ENCODE measurements at places on chromosomes 6 and 20.

GRCh38 chr6:166670894-166671293 is 43.8 kb upstream of the RPS6KA2 start:
- DNase-seq: no peak

DNA sequence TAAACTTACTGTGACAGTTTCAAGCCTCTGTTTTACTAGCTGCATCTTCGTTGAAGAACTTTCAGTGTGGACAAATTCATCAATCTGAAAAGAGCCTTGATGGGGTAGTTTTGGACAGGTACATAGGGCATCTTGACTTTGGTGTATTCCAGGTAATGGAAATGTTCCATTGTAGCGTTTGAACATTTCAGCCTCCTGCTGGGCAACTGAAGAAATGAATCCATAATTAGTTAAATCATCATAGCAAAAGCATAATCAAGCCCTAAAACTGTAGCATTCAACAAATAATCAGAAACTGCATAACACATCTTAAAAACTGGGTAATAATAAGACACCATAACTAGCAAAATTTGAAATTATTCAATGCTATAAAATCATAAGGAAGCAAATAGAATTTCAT is 86.2 kb downstream of the AHI1 start:
- DNase-seq: no peak

GRCh38 chr6:20351534-20351933 is 50.1 kb upstream of the E2F3 start:
- DNase-seq: no peak

DNA sequence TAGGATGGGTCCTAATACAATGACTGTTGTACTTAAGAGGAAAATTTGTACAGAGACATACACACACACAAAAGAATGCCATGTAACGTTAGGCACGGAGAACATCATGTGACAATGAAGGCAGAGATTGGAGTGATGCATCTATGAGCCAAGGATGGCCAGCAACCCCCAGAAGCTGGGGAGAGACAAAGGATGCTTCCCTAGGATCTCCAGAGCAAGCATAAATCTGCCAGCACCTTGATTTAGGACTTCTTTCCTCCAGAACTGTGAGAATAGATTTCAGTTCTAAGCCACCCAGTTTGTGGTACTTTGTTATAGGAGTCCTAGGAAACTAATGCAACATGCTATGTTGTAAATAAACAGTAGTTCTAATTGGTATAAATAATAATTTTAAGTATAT is 25.0 kb downstream of the EYA4 start:
- no peak for DNase-seq

DNA sequence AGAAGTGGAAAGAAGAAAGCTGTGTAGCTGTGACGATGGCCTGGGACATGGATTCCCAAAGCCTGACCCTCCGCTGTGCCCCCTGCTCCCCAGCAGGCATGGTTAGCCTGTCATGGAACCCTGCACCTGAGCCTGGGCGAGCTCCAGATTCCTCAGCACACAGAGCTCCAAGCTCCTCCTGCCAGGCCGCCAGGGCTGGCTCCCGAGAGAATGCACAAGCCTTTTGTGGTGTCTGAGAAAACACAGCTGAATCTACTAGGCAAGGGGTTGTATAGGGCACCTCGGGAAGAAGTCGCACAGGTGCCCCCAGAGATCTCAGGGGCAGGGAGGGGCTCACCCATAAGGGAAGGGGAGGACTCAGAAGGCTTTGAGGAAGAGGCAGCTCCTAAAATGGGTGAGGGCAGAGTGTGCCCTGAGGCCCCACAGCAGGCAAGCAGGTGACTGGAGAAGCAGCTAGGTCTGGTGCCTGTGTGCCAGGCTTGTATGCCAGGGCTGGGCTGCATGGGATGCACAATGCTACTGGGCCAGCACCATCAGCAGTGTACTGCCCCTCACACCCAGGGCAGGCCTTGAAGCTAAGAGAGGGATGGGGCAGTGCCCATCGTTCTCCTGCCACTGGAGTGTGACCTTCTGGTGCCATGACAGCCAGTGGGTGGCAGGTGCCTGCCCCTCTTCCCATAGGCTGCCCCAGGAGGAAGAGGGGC is 64.3 kb upstream of the CD93 start:
- DNase-seq: peak; percentile 73

Data from coronary artery (tissue), 2 donors.